ENCODE measurements at places on chromosomes 16 and 17.

DNA sequence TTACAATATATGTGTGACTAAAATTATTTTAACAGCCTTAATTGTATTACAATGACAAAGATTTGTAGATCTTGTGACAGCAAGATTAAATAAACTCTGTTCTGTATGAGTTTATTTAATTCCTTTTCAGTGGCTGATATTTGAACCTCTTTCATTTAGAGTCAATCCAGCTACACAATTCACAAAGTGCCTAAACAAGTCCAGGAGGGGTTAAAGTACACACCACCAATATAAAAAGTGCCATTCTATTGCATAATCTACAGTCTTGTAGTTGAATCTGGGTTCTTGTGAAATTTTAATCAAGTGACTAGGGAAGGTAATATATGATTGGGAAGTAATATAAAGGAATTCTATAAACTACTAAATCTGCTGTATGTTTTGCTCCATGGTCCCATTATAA lies 3.9 kb upstream of the NFAT5 start:
- no peak for DNase-seq

- no peak for DNase-seq
These were observed 33.1 kb downstream of the ZNF423 start for GRCh38 chr16:49822649-49823370.

DNA sequence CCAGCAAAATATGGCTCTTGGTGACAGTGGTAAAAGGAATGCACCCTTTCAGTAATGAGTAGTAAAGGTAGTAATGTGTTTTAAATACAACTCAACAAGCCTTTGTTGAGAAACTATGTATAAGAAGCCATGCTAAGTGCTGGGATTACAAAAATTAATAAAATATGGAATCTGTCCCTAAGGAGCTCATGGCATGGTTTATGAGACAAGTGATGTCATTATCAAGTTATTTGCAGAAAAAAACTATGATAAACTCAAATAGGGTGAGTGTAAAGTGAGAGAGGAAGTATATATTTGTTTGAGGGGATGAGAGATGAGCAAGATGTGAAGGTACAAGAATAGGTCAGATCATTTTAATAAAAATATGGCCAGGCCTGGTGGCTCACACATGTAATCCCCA lies 76.9 kb downstream of the NF1 start:
- DNase-seq = no peak

GRCh38 chr17:48051706-48052486 lies 3.7 kb downstream of the NFE2L1 start:
- peak; percentile 25 for DNase-seq

DNA sequence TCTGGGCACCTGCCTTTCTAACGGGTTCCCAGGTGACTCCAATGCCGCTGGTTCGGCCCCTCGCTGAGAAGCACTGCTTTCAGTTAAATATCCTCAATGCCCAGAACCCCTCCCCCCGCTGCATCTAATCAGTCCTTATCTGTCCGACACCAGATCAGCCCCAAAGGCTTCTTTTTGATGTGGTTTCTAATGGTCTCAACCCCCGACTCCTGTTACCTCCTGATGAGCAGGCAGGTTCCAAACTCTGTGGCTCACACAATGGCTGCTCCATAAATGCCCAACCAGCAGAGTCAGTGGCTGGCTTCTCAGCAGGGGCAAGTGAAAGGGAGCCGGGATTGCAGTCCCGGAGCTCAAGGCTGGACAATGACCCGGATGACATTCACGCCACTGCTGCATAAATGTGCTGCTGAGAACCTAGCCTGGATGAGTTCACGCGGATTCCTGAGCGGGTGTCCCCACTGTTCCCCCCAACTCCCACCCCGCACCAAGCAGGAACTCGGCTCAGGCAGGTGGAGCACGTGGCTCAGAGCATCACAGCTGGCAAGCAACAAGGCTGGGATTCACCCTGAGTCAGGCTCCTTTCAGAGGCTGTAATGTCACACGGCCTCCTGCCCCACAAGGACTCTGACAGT lies 1.0 kb upstream of the SLC38A8 start:
- DNase-seq = no peak

- DNase-seq = no peak
These were observed 147.3 kb upstream of the FOXF1 start for GRCh38 chr16:86363057-86363490.

DNA sequence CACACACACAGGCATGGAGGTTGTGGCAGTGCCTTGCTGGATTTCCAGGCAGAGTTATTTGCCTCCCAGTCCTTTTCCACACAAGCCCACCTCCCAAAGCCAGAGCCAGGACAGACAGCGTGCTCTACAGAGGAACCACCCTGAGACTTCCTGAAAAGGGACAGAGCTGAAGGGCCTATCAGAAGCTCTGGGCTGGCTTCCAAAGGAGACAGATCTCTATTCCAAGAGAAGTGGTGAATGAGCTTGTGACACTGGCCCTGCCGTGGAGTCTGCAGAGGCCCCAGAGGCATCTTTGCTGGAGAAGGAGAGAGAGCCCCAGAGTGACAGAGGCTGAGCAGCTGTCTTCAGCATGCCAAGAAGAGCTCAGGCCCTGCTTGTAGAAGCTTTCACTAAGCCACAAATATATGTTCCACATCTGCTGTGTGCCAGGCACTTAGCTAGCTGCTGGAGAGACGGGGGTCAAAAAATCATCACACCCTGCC lies 8.3 kb upstream of the LPCAT2 start:
- no peak for DNase-seq

DNA sequence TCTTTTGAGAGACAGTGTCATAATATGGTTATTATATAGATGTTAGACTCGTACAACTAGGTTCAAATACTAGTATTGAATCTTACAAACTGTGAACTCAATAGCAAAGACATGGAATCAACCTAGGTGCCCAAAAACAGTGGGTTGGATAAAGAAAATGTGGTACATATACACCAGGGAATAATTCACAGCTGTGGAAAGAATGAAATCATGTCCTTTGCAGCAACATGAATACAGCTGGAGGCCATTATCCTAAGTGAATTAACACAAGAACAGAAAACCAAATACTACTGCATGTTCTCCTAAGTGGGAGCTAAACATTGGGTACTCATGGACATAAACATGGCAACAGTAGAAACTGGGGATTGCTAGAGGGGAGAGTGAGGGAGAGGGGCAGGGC lies 8.1 kb downstream of the PHKB start:
- DNase-seq = no peak

DNA sequence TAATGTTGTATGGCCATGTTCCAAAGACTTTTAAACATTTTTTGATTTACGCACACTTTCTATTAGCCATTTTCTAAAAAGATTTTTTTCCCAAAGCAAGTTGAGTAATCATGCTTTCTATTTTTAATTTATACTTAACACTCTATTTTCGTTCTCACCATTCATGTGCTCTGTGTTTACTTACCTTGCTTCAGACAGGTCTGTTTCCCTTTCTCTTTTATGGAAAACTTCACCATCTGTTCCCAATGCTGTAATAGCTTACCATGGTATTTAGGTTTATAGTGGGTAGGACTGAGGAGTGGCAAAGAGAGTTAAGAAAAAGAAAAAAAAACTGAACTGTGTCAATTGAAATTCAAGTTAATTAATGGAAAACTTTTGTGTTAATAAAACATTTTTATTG lies 37.5 kb upstream of the KCNJ16 start:
- no peak for DNase-seq

GRCh38 chr16:24174504-24174903 lies 81.6 kb upstream of the CACNG3 start:
- no peak for DNase-seq

GRCh38 chr16:70703041-70703834 lies 17.4 kb upstream of the MTSS2 start:
- DNase-seq = peak; percentile 72

GRCh38 chr17:50107790-50108414 lies 12.8 kb downstream of the PDK2 start:
- DNase-seq = no peak

- no peak for DNase-seq
These were observed 15.1 kb downstream of the CDH8 start for GRCh38 chr16:62021161-62021581.

- DNase-seq = no peak
These were observed 24.4 kb upstream of the ETV4 start for GRCh38 chr17:43570518-43570928.

DNA sequence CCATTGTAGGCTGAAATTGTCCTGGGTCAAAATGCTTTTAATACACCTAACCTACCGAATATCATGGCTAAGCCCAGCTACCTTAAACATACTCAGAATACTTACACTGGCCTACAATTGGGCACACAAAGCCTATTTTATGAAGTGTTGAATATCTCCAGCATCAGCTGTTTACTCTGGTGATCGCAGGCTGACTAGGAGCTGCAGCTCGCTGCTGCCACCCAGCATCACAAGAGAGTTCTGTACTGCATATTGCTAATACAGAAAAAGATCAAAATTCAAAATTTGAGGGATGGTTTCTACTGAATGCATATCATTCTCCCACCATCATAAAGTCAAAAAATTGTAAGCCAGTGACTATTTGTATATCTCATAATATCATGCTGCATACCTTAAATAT lies 55.3 kb downstream of the ULK2 start:
- no peak for DNase-seq

DNA sequence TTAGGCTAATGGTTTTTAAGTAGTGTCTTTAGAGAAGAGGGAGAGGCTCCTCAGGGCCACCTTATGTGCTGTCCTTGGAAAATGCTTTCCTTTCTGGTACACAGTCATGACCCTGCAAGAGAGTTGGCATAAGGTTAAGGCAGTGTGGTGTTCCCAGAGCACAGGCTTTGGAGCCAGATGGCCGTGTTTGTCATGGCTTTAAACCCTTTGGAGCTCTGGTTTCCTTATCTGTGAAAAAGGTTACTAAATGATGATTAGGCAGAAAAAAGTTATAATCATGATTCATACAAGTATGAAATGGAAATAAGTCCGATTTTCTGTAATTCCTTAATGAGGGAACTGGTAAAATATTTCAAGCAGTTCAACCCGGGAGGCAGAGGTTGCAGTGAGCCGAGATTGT lies 13.2 kb downstream of the UTP4 start:
- DNase-seq = no peak

DNA sequence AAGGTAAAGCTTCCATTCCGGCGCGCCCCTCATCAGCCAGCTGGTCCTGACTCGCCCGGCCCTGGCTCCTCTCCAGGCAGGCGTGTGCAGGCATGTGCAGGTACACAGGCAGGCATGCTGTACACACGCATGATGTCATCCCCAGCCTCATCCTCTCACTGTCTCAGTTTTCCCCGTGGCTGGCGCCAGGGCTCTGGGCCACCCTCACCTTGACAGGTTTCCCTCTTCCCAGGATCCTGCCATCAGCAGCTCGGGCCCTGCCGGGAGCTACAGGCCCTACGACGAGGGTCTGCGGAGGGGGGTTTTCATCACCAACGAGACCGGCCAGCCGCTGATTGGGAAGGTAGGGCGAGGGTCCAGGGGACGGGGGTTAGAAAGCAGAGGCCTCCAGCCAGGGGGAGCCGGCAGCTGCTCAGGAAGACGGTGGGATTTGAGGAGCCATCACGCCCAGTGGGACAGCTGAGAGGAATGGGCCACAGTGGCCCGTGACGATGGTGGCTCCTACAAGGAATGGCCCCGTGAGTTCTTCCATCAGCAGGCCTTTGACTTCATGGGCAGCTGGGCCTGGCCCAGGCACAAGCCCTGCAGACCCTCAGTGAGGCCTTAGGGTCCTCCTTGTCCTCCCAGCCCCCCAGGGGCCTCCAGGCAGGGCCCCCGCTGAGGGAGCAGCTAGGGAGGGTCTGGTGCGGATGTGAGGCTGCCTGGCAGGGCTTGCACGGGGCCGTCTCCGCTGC lies 8.5 kb downstream of the GAA start:
- no peak for DNase-seq

DNA sequence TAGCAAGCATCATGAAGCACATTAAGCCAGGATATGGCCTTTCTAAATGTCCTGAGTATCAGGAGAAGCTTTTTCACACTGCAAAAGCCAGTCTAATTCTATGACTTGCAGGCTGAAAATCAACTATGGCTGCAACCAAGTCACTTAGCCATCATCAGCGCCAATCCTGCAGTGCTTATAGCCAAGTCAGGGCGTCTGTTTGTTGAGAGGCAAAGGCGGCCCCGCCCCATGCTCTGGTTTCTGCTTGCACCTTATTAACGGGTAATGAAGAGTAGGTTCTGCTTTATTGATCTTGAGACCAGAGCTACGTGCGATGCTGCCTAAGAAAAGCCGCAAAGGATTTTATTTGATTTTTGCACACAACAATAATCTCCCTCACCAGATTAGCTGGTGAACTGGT lies 88.4 kb downstream of the CDH13 start:
- DNase-seq = no peak

DNA sequence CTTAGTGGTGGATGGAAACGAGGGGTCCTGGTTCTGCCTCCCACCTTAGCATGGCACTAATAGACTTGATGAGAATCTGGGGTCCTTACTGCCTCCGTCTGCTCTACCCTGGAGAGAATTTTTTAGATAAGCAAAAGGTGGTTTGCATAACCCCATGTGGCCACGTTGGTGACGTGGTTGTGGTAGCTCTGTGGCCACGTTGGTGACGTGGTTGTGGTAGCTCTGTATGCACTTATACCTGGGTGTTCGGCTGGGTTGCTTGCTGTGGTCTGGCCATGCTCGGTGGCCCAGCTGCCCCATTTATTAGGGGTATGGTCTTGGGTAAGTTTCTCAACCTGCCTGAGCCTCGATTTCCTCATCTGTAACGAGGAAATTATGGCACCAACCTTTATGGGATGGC lies 13.0 kb downstream of the SPIRE2 start:
- DNase-seq = no peak

- DNase-seq = no peak
These were observed 50.0 kb downstream of the RPTOR start for GRCh38 chr17:80594431-80595269.

DNA sequence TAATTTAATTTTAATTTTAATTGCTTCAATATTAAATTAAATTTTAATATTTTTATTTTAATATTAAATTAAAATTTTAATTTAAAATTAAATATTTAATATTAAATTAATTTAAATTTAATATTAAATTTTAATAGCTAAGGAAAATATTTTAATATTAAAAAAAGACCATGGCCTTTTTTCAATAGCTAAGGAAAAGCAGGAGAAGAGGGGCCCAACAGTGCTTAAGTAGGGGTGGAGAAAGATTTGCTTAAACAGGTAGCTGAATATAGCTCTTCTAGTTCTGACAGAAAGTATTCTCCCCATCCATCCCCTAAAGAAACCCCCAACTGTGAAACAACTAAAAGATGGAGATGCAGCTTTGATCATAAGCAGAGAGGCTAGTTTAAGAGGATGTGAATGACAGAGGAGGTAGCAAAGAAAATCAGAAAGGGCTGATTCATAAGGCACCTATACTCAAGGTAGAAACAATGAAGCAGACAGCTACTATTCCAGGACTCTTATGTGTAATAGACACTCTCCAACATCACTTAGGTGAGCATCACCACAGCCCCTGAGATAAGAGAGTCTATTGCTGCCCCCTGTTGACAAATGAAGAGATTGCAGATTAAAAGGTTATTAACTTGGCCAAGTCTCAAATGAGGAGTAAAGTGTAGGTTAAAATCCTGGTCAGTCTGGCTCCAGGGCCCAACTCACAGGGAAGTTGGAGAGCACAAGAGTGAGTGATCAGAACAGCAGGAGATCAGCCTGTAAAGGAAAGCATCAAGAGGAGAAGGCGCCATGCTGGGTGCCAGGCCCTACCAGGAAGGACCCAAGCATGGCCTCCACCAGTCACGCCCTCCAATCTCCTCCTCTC lies 7.8 kb upstream of the RNASEK start:
- DNase-seq = peak; percentile 12
